Suppressor macrophage treated with lipopolysaccharide for 4 hours (primary cell): ENCODE measurements at places on chromosomes 4 and X.

DNA sequence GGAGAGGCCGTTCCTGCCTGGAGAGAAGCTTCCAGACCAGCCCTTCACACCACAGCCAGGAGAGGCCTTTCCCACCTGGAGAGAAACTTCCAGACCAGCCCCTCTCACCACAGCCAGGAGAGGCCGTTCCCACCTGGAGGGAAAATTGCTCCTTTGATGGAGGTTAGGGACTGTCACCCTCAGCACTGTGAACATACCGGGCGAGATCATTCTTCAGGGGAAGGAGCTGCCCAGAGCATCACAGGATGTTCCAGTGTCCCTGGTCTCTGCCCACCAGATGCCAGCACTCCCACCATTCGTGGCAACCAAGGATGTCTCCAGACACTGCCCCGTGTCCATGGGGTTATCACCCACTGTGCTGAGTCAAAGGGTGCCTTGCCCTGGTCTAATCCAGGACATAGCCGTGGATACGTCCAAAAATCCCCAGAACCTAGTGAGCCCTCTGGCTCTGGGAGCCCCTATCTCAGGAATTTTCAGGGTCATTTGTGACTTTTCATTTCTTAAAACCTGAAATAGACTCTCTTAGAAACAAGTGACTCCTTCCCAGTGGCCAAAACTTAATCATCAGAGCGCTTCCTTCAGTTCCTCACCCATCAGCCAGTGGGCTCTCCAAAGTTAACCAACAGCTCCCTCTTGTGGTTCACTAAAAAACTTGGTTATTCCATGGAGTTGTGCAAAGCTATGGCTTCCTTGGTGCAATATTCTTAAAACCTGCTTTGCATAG, 80.2 kb downstream of the CRMP1 start:
- DNase-seq = peak; percentile 81

GRCh38 chr4:105067431-105067830, 79.2 kb upstream of the TET2 start:
- DNase-seq = no peak

- peak; percentile 38 for DNase-seq
Observed at GRCh38 chr4:176013476-176014247, 52.0 kb upstream of the WDR17 start.

GRCh38 chrX:149628280-149628679, 3.3 kb downstream of the TMEM185A start:
- no peak for DNase-seq

DNA sequence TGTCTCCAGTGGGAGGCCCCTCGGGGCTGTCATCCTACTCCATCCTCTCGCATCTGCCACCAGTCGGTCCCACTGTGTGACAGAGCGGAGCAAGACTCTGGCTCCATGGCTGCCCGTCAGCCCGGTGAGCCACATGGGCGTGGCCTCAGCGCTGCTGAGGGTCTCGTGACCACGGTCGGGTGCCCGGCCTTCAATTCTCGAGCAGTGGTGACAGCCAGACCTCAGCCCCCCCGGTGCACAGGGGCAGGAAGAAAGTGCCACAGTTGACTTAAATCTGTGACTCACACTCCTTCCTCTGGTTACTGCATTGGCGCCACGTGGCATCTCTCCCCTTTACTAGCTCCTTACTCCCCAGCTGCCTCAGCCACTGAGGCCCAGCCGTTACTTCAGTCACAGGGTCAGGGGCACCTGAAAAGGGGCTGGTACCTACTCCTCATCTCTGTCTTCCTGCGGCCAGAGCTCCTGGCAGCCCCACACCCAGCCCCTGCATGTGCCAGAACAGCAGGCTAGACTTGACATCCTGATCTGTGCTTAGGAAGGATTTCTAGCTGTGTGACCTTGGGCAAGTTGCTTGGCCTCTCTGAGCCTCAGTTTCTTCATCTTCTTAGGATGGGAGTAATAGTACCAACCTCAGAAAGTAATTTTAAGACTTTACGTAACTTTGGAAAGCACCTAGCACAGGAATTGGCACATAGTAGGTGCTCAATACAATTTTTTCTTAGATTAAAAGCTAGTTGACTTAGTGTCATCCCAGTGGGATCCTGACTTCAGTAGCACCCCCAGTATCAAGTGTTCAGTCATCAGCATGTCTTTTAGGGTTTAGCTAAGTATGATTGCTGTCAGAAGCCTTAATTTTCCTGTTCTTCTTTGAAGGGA, 66.1 kb downstream of the TNIP2 start:
- DNase-seq = peak; percentile 74

- DNase-seq = no peak
Observed at GRCh38 chrX:142686653-142687283, 339.0 kb upstream of the SPANXN4 start.

- no peak for DNase-seq
Observed at GRCh38 chrX:102883491-102883890, 53.6 kb upstream of the RAB40AL start.

DNA sequence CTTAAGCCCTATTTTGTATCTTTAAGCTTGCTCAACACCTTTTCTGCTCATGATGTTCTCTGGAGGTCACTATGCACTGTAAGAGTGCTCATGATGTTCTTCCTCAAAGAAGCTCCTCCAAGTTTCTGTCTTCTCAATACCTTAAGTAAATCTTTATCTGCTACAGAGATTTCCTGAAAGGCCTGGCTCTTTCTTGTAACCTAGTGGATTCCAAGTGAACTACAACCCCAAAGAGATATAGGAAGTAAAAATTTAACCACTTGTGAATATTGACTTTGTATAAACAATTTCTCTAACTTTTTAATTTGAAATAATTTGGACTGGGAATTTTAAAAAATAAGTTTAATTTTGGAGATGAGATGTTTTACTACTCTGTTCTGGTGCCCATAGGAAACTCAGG, 39.3 kb upstream of the XK start:
- no peak for DNase-seq

GRCh38 chr4:26323821-26324220, 3.0 kb downstream of the RBPJ start:
- no peak for DNase-seq

DNA sequence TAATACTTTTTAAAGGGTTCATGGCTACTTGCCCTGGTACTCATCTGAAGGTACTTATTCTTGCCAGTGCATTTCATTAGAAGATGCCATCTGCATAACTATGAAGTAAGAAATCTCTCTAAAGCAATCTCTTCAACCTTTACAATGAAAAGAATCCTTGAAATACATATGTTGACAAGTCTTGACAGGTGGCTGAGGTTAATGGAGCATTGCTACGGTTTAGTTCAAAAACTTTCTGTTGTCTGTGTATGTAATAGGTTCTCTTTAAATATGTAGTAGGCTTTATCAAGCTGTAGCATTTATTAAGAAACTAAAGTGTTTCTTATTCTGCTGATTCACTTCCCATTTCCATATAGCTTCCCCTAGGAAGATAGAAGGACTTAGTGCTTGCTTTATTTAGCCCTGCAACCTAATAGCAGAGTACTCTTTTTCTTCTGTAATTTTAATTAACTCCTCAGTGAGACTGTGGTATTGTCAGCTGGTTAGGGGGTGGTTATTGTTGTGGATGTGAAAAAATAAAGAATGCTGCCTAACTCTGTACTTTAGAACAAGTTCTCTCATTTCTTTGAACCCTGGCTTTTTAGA, 39.3 kb downstream of the SLAIN2 start:
- peak; percentile 35 for DNase-seq

GRCh38 chrX:70092247-70092646, 30.0 kb downstream of the OTUD6A start:
- no peak for DNase-seq

DNA sequence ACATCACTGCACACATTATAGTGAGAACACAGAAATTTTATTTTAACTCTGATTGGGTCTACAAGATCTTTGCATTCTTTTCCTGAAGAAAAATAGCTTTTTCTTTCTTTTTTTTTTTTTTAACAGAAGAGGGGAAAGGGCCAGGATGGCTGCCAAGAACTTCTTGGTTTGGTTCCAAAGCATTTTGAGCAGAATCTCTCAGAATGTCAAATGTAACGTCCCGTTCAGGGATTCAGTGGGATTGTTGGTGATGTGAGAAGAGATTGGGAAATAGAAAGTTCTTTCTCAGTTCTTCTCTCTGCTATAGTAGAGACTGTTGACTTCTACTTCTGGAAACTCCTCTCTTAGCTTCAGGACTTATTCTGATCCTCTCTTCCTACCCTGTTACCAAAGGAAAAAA, 70.9 kb upstream of the CBR4 start:
- DNase-seq = peak; percentile 34
